NCI-H774 (cell line): ENCODE measurements at places on chromosomes 11 and 22.

DNA sequence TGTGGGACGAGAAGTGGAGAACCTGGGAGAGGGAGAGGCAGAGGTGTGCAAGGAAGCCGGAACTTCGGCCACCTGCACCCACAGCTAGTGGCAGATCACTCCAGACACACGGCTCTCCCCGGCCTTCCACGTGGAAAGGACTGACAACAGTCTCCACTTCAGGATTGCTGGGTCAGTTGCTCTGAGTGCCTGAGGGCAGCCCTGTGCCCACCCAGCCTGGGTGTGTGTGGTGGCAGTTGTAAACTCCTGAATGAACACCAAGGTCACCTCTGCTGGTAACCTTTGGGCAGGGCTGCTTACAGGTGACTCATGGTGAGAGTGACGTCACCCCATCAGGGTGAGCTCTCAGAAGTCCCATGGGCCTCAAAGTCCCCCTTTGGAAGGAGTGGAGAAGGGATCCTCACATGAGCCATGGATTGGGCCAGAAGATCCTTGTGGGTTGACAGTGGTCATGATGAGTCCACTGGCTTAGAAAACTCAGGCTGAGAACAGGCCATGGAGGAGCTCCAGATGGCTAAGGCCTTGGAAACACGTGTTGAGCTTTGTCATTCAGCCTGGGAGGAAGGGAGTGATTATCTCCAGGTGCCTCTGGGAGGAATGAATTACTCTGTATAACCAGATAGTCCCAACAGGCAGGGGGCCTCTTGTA is 71.3 kb downstream of the BCR start:
- no peak for DNase-seq

DNA sequence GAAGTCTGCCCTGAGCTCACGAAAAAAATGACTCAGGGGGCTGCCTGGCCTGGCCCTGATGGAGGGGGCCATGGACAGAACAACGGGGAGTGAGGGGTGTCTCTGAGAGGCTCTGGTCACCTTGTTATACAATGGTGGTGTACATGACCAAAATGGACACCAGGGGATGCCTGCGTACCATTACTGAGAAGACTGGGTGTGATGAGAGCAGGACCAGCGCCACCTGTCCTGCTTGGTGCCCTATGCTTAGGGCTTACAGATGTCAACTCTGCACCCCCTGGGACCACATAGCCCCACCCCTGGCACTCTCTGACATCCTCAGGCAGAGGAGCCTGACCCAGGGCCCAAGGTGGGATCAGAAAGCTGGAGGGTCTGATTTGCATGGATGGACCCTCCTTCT is 104.8 kb downstream of the ZNF280B start:
- no peak for DNase-seq

- DNase-seq = no peak
Observed at GRCh38 chr22:30234786-30235470, 11.6 kb downstream of the LIF start.

GRCh38 chr22:37983860-37984791 is at the start of gene SOX10:
Gene SOX10 (minus strand): TSS chr22:37984555. CDS start chr22:37983784, 771 bp downstream.
- no peak for DNase-seq

- DNase-seq = no peak
Observed at GRCh38 chr22:25404928-25405816, 159.3 kb upstream of the GRK3 start.

DNA sequence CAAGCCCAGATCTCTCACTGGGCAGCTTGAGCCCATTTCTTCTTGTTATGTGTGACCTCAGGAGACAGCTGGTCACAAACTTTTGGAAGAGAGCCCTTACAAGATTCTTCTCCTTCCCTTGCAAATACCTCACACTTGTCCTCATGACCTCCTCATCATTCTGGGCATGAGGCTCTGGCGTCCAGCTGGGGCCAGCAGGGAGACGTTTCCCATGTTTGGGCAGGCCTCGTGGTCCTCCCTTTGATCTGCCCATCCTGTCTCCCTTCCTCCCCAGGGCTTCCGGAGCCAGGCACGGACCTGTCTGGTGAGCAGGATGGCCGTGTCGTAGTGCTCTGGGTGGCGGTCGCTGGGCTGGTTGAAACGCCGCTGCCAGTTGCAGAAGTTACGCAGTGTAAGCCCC is 9.7 kb downstream of the ADAMTS8 start:
- DNase-seq = no peak
